Smooth muscle cell of the pulmonary artery (primary cell): ENCODE measurements at places on chromosomes 11 and 22. TPM values are rescaled to one million over a fixed set of nuclear protein-coding genes. Genes with fewer than 3 reads are reported as not detected.

Gene TOP3B
- 19.3 and 31.0 TPM in 2 replicates for total RNA-seq

Gene MRGPRF
- total RNA-seq, result 20.2 and 65.7 TPM in 2 replicates

Gene C1QTNF4
- total RNA-seq, result 0.07 and 0.17 TPM in 2 replicates

Gene FAM180B
- total RNA-seq, result not detected in 2 replicates

Gene MRPL48
- 18.3 and 20.3 TPM in 2 replicates for total RNA-seq

Gene GANAB
- total RNA-seq, result 612 and 660 TPM in 2 replicates

Gene PNPLA5
- total RNA-seq, result not detected in 2 replicates

Gene BRSK2
- 0.46 and 1.1 TPM in 2 replicates for total RNA-seq

Gene ESRRA
- total RNA-seq, result 26.0 and 31.1 TPM in 2 replicates

Gene HTATIP2
- 36.2 and 44.8 TPM in 2 replicates for total RNA-seq

Gene CHST1
- 0.73 and 3.6 TPM in 2 replicates for total RNA-seq

Gene FBXO3
- total RNA-seq, result 28.2 and 46.8 TPM in 2 replicates

Gene RAC2
- 3.0 and 6.3 TPM in 2 replicates for total RNA-seq

Gene GGTLC3
- not detected in 2 replicates for total RNA-seq

Gene C22orf15
- 1.4 and 1.8 TPM in 2 replicates for total RNA-seq

Gene SLC22A6
- not detected in 2 replicates for total RNA-seq

Gene BTG4
- total RNA-seq, result not detected in 2 replicates

Gene ISX
- total RNA-seq, result not detected in 2 replicates

Gene GPR83
- total RNA-seq, result not detected in 2 replicates

Gene ABCG4
- 0.40 and 1.0 TPM in 2 replicates for total RNA-seq

Gene MMP1
- 746 and 915 TPM in 2 replicates for total RNA-seq

Gene MISFA
- total RNA-seq, result 0.43 and 0.52 TPM in 2 replicates

Gene KCNC1
- total RNA-seq, result 0.20 TPM in 1 of 2 replicates, not detected in the other

Gene CCDC87
- total RNA-seq, result 0.56 and 0.59 TPM in 2 replicates

Gene TEX54
- not detected in 2 replicates for total RNA-seq

Gene FERMT3
- 4.1 and 21.1 TPM in 2 replicates for total RNA-seq

Gene PNPLA3
- total RNA-seq, result 2.3 and 5.5 TPM in 2 replicates

Gene SHISAL1
- 13.5 and 35.8 TPM in 2 replicates for total RNA-seq

Gene SMC1B
- 0.07 TPM in 1 of 2 replicates, not detected in the other for total RNA-seq

Gene BET1L
- 34.9 and 44.1 TPM in 2 replicates for total RNA-seq

Gene PAMR1
- total RNA-seq, result 74.1 and 303 TPM in 2 replicates

Gene CD6
- total RNA-seq, result not detected in 2 replicates
